ENCODE measurements at places on chromosomes 3 and 15.

DNA sequence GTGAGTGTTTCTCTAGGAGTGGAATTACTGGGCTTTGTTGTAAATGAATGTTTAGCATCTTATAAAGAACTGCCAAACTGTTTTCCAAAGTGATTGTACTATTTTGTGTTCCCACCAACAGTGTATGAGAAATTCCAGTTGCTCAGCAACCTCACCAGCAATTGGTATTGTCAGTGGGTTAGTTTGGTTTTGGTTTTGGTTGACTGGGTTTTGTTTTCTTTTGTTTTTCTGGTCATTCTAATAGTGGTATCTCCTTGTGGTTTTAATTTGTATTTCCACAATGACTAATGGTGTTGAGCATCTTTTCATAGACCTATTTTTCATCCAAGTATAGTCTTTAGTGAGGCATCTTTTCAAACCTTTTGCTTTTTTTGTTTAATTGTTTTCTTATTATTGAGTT is 27.1 kb downstream of the FILIP1L start:
- DNase-seq, result peak; percentile 30

DNA sequence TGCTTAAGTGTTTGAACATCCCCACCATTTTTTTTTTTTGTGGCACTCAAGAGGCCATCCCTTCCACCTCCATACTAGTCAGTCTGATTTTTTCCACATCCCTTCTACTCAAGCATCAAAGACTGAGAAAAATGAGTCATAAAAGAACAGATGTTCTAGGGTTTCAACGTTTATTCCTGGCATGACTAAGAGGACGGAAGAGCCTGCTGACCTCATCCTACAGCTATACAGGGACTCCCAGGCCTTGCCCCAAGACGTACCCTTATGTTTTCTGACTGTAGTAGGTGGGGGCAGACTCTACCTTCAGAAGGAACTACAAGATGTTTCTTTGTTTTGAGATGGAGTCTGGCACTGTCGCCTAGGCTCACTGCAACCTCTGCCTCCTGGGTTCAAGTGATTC is 3.3 kb upstream of the ITPKA start:
- DNase-seq, result peak; percentile 69

GRCh38 chr15:40787344-40787841 is 17.6 kb downstream of the C15orf62 start:
- no peak for DNase-seq

DNA sequence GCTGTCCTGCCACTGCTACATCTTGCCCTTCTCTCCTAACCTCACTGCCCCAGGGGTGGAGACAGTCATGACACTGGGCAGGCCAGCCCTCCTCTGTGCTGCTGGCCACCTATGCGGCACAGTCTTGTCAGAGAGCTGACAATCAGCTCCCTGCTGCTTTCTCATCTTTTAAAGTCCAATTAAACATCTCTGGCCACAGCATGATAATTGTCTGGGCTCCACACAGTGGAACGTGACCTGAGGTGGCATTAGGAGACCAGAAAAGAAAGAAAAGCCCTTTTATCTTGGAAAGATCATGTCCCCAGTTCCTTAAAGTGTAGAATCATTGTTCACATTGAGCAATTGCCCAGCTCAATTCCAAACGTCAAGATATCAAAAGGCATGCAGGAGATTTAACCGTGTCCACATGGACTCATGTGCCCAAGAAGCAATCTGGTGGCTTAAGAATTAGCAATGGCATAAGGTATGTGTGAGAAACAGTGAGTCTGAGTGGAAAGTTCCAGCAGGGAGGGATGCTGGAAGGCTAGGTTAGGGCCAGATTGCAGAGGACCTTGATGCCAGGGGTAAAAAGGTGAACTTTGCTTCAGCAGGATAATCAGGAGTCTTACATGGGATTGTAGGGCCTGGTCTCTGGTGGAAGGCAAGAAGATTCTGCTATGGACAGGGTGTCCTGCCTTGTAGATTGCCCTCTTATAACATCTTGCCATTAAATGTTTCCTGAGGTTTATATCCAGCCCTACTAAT is 15.3 kb upstream of the CACNA1D start:
- DNase-seq, result no peak

GRCh38 chr15:41809526-41810220 is 18.2 kb upstream of the JMJD7 start:
- no peak for DNase-seq

DNA sequence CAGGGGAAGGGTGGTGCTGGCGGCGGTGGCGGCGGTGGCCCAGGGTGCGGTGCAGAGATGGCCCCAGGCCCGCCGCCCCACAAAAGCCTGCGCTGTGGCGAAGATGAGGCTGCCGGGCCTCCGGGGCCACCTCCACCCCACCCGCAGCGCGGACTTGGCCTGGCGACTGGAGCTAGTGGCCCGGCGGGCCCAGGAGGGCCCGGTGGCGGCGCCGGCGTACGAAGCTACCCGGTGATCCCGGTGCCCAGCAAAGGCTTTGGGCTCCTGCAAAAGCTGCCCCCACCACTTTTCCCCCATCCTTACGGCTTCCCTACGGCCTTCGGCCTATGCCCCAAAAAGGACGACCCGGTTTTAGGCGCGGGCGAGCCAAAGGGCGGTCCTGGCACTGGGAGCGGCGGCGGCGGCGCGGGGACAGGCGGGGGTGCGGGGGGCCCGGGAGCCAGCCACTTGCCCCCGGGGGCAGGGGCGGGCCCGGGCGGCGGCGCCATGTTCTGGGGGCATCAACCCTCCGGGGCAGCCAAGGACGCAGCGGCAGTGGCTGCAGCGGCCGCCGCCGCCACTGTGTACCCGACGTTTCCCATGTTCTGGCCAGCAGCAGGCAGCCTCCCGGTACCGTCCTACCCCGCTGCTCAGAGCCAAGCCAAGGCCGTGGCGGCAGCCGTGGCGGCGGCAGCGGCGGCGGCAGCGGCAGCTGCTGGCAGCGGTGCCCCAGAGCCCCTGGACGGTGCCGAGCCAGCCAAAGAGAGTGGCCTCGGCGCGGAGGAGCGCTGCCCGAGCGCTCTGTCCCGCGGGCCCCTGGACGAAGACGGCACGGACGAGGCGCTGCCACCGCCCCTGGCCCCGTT is 1.6 kb downstream of the SKOR1 start:
- DNase-seq, result no peak

DNA sequence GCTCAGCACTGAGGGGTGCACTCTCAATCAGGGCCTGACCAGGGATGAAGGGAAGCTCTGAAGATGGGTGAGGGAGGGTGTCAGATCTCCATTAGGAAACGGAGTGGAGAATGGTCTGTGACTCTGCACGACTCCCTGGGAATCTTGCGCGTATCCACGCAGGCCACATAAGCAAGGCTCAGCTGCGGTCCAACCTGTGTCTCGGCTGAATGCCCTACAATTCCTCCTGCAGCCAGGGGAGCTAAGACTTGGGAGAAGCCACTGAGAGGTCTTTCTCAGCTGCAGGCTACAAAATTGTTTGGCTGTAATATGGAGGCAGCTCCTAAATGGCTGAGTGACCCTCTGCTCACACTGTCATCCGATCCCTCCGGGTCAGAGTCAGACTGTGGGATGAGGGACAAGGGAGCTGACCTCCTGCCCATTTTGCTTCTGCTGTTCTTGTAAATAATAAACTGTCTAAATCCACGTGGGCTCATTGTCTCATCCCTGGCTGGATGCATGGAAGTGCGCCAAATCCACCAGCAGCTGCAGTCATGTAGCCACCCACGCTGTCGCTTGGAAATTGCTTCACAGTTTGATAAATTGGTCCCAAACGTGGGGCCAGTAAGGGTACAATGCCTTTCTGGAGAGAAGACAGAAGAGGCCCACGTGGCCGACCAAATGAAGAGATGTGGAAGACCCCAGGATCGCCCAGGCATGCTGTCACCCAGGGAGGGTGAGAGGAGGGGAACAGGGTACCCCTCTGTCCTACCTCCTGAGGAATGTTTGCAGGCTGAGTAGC is 30.5 kb downstream of the ALS2CL start:
- DNase-seq, result no peak

DNA sequence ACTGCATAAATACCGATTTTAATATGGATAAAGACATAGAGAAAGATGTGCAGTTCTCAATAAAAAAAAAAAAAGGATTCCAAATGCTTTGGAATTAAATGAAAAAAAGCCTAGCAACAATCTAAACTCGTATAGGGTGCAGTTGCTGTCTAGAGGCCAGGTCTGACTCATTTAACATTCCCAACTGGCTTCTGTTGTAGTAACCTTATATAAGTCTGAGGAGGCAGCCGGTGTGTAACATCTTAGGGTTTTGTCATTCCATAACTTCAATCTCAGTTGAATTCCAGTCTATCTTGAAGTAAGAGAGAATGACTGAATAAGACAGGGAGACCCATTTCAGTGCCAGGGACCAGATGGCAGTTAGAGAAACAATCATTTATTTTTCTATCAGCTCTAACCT is 6.5 kb downstream of the PDCD10 start:
- DNase-seq, result no peak

GRCh38 chr15:50519740-50520425 is 26.6 kb downstream of the USP50 start:
- no peak for DNase-seq

GRCh38 chr15:65730549-65731172 is 61.4 kb downstream of the DENND4A start:
- DNase-seq, result no peak

GRCh38 chr3:12839156-12839946 is 2.0 kb downstream of the RPL32 start:
- DNase-seq, result no peak

GRCh38 chr3:151135541-151136337 is 50.3 kb downstream of the MED12L start:
- DNase-seq, result no peak

DNA sequence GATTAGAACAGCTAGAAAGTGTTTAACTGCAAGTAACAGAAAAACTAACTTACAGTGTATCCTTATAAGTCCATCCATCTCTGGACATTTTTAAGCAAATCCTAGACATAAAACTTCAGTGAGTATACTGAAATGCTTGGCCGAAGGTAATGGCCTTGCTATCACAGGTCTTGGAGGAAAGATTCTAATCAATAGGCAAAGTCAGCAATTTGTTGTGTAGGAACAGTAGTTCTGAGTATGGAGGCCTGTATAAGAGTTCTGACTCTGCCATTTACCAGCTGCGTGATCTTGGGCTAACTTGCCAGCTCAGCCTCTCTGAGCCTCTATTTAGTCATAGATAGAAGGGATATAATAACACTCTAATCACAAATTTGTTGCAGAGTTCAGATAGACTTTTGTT is 328.1 kb downstream of the IL20RB start:
- no peak for DNase-seq

GRCh38 chr15:67193223-67193990 is 61.1 kb downstream of the AAGAB start:
- no peak for DNase-seq

- no peak for DNase-seq
Observed at GRCh38 chr15:77483425-77484140, 62.9 kb downstream of the HMG20A start.

DNA sequence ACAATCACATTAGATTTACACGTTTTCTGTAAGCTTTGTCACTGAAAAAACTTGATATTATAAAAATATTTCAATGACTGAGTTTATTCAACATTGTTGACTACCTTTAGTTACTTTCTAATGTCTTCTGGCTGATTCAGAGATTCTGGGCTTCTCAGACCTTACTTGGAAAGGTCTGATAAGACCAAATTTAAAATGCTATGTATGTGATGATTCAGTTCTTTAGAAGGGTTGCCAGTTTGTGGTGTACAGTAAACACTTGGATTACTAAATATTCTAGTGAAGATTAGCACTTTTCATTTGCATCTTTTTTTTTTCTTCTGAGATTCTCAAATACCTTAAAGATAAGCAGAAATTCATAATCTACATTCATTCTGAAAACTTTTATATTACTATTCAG is 49.8 kb downstream of the SGO1 start:
- DNase-seq, result no peak

- DNase-seq, result no peak
Observed at GRCh38 chr3:9175421-9175820, 74.0 kb downstream of the SRGAP3 start.

DNA sequence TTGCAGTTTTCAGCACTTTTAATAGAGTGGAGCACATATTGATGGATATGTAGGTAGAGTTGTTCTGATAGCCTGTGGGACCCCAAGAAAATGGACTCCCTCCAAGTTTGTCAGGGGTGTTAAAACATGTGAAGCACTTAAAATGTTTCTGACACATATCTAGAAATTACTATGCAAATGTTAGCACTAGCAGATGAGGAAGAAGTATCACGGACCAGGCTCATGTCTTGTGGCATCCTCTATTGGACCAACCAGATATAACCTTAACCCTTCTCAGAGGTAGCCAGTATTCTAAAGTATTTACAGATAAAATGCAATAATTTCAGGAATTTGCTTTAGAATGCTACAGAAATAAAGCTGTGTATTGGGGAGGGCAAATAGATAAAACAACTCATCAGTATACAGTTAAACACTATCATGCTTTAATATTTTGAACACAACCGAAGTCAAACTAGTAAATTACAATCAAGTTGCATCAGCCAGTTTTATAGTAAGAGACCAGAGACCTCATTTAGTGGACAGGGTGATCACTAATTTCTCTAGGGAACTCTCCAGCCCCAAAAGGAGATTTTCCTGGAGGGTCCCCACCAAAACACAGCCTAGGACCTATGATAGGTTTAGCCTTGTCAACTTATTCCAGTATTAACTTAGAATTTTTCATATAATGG is 57.2 kb upstream of the FBN1 start:
- no peak for DNase-seq

- DNase-seq, result no peak
Observed at GRCh38 chr15:67915461-67916374, 75.9 kb upstream of the RNU6-1 start.

GRCh38 chr3:53234130-53234840 is 21.5 kb downstream of the TKT start:
- no peak for DNase-seq

DNA sequence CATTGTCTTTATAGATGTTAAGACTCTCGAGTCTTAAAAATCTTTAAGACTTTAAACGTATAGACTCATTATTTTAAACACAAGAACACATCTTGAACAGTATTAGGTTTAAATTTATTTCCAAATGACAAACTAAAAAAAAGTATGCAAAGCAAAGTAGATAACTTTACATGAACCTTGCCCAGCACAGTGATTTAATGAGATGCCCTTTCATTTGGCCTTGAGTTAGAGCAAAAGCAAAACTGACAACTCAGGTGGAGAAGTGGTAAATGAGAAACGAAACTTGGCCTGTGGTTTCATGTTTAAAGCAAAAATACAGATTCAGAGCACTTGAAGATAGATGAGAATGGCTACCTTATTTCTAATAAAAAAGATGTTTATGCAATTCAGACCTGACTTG is 8.6 kb downstream of the GPR15 start:
- DNase-seq, result peak; percentile 35

- no peak for DNase-seq
Observed at GRCh38 chr15:51709031-51709430, 27.7 kb downstream of the SCG3 start.

GRCh38 chr15:100241572-100242482 is 99.9 kb downstream of the ADAMTS17 start:
- DNase-seq, result no peak

Data from GM10248 (cell line).